T-helper 9 cell (primary cell): ENCODE measurements at places on chromosomes 6 and 20.
A peak's percentile ranks its signal among the peaks of the same experiment; 100 is the strongest.

DNA sequence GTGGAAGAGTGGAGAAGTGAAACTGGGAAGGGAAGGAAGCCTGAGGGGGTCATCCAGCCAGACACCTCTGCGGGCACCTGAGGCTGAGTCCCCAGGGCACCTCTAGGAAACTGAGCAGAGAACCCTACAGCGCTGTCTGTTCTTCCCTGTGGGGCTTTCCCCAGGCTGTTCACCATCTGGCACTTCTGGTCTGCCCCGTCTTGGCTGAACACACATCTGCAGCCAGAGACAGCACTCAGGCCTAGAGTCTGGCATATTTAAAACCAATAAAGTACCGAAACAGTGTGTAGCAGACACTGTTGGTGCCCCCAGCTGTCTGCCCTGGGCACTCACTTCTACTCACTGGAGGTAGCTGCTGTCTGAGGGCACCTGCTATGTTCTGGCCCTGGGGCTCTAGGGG lies 9.4 kb upstream of the ARFGEF2 start:
- DNase-seq, result no peak

DNA sequence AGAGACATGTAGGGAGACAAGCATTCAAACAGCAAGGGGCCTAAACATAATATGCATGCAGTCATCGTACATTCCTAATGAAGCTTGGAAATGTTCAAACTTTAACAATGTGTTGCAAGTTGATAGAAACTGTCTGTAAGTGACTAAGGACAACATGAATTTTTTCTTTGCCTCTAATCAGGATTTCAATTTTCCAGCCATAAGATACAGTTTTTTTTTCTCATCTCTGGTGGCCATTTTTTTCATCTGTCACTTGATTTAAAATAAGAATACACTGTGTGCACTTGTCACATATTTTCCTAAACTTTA lies 22.2 kb upstream of the MTRF1L start:
- DNase-seq, result no peak

- no peak for DNase-seq
Observed at GRCh38 chr6:121999456-122000065, 399.9 kb upstream of the HSF2 start.

DNA sequence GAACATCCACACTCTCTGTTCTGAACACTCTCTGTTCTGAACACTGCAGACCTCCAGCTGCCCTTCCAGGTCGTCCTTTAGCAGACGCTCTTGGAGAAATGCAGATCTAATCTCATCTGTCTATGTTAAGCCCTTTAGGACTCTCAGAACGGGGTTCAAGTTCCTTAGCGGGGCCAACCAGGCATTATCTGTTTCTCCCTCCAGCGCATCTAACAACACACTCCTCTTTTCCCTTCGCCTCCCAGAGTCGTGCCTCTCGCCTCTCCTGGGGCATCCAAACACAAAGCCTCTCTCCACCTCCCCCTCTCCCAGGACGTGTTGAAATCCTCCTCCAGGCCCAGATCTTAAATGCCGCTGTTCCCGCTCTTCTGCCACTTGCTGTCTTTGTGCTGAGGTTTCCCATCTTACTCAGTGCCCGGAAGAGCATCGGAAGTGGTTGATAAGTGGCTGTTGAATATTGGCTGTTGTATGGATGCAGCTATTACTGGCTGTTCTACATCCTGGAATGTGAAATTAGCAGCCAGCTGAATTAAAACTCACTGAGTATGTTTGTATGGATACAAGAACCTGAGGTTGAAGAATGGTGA lies 108.4 kb upstream of the GGTLC1 start:
- no peak for DNase-seq

DNA sequence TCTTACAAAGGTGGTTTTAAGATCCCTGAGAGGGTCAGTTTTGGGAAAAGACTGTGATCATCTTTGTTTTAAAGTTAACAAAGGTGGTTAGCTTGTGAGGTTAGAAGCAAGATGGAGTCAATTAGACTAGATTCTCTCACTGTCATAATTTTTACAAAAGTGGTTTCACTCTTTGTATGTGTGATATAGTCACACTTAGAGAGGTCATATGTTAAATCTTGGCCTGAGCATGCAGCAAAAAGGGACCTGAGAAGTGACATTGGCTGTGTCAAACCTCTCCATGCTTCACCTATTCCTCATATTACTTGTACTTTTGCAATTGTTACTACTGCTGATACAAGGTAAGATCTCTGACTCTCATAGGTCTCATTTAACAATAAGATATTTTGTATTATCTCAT lies 368.0 kb downstream of the TBC1D32 start:
- DNase-seq, result no peak

DNA sequence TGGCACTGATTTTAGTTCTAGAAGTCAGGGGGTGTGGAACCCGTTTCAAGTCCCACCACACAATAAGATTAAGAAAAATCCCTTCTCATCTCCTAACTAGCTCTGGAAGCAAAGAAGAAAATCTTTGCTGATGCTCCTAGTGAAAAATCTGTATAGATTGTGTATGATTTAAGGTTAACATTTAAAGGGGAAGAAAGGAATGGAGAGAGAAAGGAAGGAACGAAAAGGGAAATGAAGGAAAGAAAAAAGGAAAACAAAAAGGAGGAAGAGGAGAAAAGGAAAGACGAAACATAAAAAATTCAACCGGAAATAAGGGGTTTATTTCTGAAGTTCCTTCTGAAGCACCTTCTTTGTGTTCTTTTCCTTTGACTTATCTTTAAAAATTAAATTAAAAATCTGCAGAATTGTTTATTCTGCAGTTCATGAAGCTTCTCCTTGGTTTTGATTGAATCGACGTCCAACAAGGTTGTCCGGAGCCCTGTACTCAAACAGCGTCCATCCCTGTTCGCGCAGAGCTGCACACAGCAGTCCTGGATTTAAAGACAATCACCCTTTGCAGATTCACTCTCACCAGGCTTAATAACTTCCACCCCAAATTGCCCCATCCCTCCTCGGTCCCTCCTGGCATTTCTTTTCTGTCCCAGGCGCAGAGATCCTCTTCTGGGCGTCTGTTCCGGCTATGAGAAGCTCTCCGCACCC lies 1.6 kb upstream of the TFAP2B start:
- no peak for DNase-seq

DNA sequence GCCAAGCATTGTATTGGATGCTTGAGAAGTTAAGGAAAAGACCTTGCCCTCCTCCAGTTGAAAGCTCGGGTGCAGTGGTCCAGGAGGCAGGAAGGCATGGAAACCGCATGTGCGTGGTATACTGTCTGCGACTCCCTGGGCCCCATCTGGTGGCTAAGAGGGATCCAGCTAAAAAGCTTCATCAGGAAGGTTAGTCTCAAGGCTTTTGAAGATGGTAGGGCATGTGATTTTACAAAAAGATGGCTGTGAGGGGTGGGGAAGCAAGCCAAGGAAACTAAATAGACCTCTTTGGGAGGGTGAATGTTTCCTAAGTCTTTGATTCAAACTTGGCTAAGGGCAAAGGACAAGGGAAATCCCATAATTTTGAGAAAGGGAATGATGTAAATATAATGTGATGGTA lies 109.1 kb upstream of the TIAM2 start:
- DNase-seq, result no peak

DNA sequence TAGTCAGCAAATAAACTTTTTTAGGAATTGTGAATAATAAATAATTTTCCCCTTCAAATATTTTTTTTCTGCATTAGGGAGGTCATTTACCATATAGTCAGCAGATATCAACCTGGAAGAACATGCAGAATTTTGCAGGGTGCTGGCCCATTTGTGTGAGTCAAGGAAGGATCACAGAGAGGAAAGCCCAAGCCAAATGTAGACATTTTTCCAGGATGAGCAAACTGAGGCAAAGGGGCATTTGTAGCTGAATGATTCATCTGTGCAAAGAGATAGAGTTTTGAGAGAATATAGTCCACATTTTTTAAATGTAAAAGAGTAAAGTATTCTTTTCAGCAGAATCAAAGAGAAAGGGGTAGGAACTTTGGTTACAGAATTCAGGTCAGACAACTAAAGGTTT lies 555.5 kb upstream of the MARCKS start:
- DNase-seq, result no peak

DNA sequence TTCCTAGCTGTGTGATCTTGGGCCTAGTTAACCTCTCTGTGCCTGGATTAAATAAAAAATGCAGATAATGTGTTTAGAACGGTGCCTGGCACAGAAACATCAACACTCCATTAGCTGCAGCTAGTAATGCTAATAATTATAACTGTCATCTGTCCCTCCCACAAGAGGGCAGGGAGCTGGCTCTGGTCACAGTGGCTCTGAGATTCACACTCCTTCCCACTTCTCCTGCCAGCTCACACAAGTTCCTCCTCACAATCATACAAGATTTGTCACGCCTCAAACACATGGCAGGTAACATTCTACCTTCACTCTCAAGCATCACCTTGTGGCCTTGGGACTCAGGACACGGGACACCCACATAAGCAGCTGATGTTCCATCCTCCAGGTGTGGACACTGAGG lies 2.4 kb downstream of the ADA start:
- no peak for DNase-seq

GRCh38 chr6:3356056-3356823 lies 97.5 kb downstream of the PSMG4 start:
- peak; percentile 39 for DNase-seq

GRCh38 chr20:58065508-58066361 lies 162.7 kb downstream of the ANKRD60 start:
- no peak for DNase-seq

GRCh38 chr6:156028335-156029131 lies 572.9 kb upstream of the NOX3 start:
- no peak for DNase-seq

GRCh38 chr6:119294984-119295383 lies 54.6 kb downstream of the MAN1A1 start:
- DNase-seq, result no peak

DNA sequence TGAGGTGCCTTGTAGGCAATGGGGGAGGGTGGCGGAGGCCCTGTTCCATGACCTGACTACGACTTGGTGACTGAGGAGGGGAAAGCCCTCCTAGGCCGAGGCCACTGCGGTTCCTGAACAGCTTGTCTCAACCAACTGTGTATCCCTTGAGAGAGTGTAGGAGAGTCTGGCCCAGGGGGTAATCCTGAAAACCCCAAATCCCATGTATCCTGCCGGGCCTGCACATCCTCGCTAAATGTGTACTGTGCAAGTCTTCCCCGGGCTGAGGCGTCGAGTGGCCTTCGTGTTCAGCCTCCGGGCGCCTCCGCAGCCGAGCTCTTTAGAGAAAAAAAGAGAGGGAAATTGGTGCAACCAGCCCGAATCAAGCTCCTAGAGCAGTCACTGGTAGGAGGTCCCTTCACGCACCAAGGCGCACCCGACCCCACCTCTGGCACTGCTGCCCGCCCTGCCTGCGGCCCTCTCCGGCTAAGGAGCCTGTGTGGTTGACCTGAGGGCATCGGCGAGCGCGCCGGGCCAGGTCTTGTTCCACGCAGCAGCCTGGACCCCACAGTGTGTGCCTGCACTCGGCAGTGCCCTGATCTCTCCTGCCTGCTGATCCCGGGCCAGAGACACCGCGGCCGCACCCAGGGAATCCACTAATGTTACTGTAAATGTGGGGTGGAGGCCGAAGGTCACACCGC lies 7.3 kb downstream of the SIM1 start:
- no peak for DNase-seq

- no peak for DNase-seq
Observed at GRCh38 chr6:76694795-76695194, 622.3 kb upstream of the IMPG1 start.

DNA sequence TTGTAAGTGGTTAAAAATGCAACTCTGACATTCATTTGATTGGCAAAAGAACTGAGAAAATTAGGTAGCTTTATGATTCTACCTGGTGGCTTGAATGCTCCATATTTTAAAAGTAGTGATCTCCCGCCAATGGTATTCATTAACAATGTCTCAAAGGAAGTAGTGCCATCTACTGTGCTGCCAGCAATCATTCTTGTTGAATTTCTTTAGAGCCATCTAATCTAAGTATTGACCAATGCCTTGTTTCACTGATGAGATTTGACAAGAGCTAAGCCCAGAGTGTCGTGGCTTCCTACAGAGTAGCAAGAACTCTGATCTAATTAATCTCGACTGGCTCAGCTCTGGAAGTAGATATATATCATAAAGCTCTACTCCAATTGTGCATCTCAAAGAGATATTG lies 696.7 kb downstream of the C6orf118 start:
- no peak for DNase-seq

DNA sequence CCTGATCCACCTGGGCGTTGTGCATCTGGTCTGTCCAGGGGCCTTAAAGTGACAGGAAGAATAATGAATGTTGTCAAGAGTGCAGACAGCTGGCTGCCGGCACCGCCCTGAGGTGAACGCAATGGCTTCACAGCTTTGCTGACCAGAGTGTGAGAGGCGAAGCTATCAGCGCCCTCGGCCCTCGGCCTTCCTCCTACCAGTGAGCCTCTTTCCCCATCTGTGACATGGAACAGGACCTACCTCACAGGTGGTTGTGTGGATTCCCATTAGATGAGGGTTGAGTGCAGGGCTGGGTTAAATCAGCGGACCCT lies 54.8 kb downstream of the CTCFL start:
- no peak for DNase-seq

DNA sequence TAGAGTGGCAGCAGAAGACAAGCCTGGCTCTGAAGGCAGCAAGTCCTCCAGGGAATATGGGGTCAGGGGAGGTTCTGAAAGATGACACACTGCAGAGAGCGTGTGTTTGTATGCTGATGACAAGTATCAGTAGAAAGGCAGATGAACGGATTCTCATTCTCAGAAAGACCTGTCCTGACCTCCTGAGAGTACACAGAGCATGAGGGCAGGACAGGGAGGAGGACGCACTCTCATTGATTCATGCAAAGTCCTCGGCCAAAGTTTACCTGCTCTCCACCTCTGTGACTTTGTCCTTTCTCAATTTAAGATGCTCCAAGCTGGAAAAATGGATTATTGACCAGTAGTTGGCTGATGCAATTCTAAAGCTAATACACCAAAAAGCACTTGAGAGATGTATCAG lies 156.7 kb downstream of the LPA start:
- no peak for DNase-seq

- no peak for DNase-seq
Observed at GRCh38 chr6:33164176-33164575, 28.1 kb downstream of the COL11A2 start.

- no peak for DNase-seq
Observed at GRCh38 chr6:35073766-35074471, 67.2 kb downstream of the TCP11 start.

GRCh38 chr6:20492099-20492498 lies 42.2 kb upstream of the CDKAL1 start:
- no peak for DNase-seq

GRCh38 chr6:5053038-5053437 lies 32.1 kb upstream of the PPP1R3G start:
- DNase-seq, result no peak

DNA sequence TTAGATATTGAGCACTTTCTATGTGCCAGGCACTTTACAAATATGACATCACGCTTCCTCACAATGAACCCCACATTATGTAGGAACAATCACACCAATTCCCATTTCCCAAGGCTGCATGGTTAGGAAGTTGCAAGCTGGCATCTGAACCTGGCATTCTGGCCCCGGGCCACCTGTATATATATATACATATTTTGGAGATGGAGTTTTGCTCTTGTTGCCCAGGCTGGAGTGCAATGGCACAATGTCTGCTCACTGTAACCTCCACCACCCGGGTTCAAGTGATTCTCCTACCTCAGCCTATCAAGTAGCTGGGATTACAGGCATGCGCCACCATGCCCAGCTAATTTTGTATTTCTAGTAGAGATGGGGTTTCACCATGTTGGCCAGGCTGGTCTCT lies 30.4 kb downstream of the SRC start:
- DNase-seq, result no peak
